Activated CD8-positive, alpha-beta memory T cell treated with anti-CD3 and anti-CD28 coated beads for 36 hours (primary cell): ENCODE measurements at places on chromosomes 12 and 14. TPM values are rescaled to one million over a fixed set of nuclear protein-coding genes. Genes with fewer than 3 reads are reported as not detected.

The DIO3 gene
- total RNA-seq = not detected

The ACOT4 gene
- total RNA-seq = 4.0 TPM

The HOXC6 gene
- total RNA-seq = not detected

The TMEM30B gene
- total RNA-seq = 2.1 TPM

The ALX1 gene
- total RNA-seq = not detected

The HSPB8 gene
- total RNA-seq = not detected

The LIMA1 gene
- total RNA-seq = 85.4 TPM

The CPM gene
- total RNA-seq = 2.7 TPM
